Activated T-cell treated with anti-CD3 and anti-CD28 coated beads for 1 hour (primary cell): ENCODE measurements at places on chromosomes 5 and 9.

GRCh38 chr5:127340606-127341005 lies 50.0 kb downstream of the MEGF10 start:
- no peak for DNase-seq

GRCh38 chr9:84785792-84786547 lies 116.4 kb downstream of the NTRK2 start:
- DNase-seq = no peak

- no peak for DNase-seq
Measured at GRCh38 chr5:40914835-40915234, 5.5 kb downstream of the C7 start.

DNA sequence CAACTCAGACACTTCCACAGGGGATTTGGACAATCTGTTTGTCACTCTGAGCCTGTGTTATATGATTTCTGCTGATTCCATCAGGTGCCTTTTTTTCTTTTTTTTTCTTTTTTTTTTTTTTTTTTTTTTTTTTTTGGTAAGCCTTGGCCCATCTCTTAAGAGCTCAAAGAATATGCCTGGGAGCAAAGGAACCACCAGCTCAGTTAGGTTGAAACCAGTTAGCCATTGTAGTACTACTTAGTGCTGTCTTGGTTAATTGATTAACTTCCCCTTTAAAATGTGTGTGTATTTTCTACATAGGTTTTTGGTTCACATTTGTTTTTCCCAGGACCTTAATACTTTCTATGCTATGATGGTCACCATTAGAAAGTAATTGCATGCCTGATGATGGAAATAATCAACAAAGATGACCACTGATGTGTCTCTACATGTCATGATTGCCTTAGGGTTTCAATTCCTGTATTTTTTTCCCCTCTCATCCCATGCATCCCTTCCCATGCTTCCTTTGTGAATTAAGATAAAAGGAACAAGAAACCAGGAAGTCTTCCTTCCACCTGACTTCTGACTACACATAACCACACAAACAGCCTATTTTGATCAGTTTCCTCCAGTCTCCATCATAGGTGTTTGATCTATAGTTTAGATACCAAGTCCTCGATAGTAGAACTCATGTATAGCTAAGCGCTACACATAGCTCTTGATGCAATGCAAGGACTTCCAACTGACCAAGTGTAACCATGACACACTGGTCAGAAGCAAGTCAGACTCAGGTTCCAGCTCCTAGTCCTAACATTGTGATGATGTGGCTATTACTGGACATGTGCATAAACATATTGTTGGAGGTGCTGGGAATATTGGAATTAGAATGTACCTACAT lies 306.1 kb downstream of the EFNA5 start:
- DNase-seq = no peak

DNA sequence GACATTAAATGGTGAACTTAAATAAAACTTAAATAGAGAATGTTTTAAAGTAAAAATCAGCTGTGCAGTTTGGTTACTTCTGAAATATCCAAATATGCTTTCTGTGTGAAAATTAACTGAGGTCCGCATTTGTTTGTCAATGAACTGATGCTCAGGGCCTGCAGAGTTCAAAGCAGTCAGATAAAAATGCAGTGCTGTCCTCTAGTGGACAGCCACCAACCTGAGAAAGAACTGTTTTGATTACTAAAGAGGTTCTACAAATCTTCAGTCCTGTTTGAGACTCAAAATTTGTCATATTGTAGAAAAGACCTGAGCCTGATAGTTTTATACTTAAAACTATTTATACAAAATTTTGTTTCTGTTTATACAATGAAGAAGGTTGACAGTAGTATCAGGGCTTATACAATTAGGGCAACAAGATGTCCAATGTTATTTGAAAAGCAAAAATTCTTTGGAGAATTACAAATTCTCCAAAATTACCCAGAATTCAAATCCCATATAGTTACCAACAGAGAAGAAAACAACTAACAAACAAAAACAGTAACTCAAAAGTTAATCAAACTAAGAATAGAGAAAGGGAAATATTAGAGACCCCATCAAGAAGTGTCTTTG lies 232.3 kb upstream of the TBCA start:
- DNase-seq = no peak

- no peak for DNase-seq
Measured at GRCh38 chr9:85527331-85528020, 214.3 kb downstream of the AGTPBP1 start.

GRCh38 chr5:95957561-95958203 lies 4.0 kb downstream of the ELL2 start:
- no peak for DNase-seq

DNA sequence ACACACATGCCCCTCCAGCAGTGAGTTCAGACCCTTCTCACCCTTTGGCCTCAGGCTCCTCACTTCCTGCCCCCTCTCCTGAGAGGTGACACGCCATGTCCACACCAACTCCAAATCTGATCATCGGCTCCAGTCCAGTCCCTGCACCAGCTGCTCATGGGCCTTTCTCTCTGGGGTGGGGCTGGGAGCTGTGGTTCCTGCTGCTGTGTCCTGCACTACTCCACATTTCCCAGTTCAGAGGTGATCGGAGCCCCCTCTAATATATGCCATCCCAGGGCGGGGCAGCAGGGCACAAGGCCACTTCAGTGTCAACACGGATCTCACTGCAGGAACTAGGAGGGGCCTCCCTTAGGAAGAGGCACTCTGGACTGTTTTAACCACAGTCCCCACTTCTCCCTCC lies 91.5 kb downstream of the ADAMTS2 start:
- no peak for DNase-seq

GRCh38 chr9:12860998-12861397 lies 86.2 kb downstream of the LURAP1L start:
- no peak for DNase-seq

DNA sequence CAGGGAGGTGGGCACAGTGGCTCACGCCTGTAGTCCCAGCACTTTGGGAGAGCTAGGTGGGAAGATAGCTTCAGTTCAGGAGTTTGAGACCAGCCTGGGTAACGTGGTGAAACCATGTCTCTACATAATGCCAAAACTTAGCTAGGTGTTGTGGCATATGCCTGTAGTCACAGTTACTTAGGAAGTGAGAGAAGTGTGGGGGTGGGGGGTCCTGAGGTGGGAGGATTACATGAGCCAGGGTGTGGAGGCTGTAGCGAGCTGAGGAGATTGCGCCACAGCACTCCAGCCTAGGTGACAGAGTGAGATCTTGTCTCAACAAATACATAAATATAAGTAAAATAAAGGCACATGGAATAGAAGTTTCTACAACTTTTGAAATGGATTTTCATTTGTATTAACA lies 23.1 kb downstream of the VCAN start:
- DNase-seq = no peak

GRCh38 chr5:109654455-109654854 lies 35.3 kb upstream of the MAN2A1 start:
- no peak for DNase-seq

DNA sequence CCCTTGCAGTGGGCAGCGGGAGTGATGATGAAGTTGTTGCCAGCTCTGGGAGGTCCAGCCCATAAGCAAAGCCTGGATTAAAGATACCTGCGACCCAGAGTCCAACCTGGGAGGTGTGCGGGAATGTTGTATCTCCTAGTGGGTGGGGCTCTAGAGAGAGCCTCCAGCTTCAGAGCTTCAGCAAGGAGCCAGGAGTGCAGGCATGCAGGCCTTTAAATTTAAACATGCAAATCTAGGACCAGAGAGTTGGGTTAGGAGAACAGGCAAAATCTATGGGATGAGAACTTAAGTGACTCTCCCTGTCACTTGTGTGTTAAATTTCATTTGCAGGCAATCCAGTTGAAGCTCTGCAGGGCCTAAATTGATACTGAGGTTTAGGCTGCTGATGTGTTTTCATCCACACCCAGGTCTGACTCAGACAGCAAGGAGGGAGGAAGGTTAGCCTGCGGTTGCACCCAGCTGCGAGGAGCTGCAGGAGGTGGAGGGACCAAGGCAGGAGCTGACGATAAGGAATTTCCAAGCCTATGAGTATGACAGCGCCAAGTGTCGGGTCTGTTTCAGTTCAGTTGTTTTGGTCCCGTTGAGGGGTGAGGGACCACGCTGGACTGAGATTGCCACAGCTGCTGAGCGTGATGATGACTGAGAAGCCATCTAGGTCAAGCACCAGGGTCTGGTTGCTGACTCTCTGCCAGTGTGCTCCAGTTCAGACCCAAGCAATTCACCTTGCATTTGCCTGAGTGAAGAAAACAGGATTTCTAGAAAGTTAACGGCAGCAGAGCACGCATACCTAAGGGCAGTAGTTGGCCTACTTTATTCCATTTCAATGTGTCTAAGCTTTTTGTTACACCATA lies 243.0 kb downstream of the ICE1 start:
- DNase-seq = no peak

GRCh38 chr9:124741662-124742061 lies 29.4 kb downstream of the NR6A1 start:
- DNase-seq = no peak

- DNase-seq = no peak
Measured at GRCh38 chr9:134969156-134970045, 51.7 kb upstream of the FCN1 start.

- DNase-seq = no peak
Measured at GRCh38 chr5:21862986-21863385, 990.2 kb downstream of the CDH12 start.

DNA sequence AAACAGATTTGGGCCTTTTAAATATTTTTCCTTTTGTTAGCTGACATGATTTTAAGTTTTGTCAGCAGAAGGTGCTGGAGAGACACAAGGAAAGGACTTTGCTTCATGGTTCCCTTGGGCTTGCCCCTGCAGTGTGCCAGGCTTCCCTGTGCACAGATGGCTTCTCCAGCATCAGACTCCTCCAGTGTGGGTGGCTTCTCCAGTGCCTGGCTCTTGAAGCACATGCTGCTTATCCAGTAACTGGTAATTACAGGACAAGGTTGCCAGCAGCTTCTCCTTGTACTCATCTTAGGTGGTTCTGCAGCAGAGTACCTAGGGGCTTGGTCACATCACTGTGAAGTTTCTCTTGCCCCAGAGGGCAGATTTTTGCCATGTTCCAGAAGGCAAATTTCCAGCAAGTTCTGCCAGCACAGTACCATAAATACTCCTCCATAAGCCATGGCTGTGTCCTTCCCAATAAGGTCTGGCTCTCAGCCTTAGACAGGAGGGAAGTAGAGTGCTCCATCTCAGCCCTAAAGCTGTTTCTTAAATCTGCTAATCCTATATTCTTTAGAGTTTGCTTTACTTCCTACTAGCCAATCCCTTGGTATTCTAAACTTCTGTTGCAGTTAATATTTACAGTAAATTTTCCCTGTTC lies 62.4 kb downstream of the PJA2 start:
- DNase-seq = no peak

- DNase-seq = no peak
Measured at GRCh38 chr5:145158730-145159129, 676.4 kb downstream of the PRELID2 start.

DNA sequence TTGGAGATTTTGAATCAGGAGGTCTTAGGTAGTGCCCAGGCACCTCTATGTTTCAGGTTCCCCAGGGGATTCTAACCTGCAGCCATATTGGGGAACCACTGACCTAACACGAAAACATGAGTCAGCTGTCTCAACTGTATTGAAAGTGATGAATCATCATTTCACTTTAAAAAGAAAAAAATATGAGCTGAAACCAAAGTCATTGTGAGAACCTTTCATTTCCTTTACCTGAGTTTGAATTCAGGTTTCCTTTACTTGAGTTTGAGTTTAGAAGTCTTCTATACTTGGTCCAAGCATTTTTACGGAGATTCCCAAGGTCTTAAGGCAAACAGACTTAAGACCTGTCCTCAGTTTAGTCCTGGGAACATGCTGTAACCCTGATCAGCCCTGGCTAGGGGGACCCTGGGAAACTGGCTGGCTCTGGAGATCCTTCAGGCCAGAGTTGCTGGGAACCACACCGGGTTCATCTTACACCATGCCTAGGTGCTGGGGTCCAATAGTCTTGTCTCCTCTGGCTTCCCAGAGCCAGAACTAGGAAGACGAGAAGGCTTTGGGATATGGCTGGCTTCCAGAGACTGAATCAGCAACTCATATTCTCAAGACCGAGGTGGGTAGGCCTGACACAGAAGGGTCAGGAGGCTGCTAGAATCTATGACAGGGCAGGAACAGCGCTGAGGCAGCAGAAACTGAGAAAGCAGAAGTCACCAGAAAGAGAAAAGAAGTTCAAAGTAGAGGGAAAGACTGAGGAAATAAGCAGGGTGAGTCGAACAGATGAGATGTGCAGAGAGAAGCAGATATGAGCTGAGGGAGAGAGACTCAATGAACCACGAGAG lies 16.4 kb upstream of the PDCD1LG2 start:
- no peak for DNase-seq

DNA sequence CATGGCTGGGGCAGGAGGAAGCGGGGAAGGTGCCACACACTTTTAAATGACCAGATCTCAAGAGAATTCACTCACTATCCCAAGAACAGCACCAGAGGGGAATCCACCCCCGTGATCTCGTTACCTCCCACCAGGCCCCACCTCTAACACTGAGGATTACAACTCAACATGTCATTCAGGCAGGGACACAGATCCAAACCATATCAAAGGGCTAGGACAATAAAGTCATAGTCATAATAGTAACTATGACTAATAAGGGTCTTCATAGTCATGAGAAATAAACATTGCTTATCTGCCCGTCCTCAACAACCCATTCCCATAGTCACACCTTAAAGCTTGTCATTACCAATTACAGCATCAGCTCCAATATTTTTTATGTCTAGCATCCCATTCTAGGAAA lies 65.3 kb upstream of the SMC2 start:
- DNase-seq = no peak

DNA sequence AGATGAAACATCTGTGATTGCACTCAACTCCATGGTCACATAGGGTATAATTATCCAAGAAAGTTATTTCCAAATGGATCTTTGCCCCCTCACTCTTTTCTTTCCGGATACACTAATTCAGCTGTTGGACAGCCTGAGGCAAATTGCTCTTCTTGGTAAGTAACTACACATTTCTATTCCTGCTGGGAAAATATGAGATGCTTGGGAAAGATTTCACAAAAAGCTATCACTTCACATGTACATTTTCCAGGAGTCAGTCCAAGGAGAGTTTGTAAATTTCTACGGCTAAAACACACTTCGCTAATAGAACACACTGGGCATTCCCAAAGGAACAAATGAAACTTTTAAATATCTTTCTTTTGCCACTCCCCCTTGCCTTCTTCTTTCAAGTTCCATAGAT lies 123.0 kb upstream of the GRIA1 start:
- DNase-seq = no peak
